ENCODE measurements at places on chromosomes 1 and 21. TPM values are rescaled to one million over a fixed set of nuclear protein-coding genes. Genes with fewer than 3 reads are reported as not detected.

Gene NOTCH2
- total RNA-seq, result 97.3 TPM

Gene ROR1
- 21.4 TPM for total RNA-seq

Gene PTGFRN
- total RNA-seq, result 31.2 TPM

Gene TRIM67
- total RNA-seq, result not detected

Gene C1orf116
- total RNA-seq, result 128 TPM

Gene DUSP23
- 71.1 TPM for total RNA-seq

Gene TSPAN2
- 6.1 TPM for total RNA-seq

Gene B3GALT2
- 6.8 TPM for total RNA-seq

Gene FBXO2
- total RNA-seq, result 11.2 TPM

GRCh38 chr1:58738876-58739275, 39.0 kb upstream of the MYSM1 start:
- DNase-seq, result no peak
- H3K4me1 ChIP-seq, result no peaks in the 10 kb centered on the region
- H3K27me3 ChIP-seq, result no peaks in the 10 kb centered on the region
- no peak overlapping the region for H3K4me3 ChIP-seq
- no peaks in the 10 kb centered on the region for H3K36me3 ChIP-seq

DNA sequence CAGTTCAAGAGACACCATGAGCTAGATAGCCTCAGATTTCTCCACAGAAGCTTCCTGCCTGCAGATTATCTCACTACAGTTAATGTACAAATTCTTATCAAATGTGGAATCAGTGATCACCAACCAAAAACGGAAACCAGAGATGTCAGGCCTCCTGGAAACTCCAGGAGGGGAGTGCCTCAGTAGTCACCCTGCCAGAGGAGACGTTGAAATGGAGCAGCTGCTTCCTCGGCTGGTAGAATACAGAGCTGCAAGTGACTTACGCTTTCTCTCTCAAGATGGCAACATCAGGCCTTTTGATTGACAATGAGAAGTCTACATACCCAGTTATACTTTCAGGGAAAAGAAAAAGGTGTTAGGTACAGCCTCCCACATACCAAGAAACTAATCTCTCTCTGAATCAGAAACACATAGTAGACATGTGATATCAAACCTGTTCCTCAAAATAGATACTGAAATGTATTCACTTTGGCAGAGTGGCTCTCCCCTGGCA, 52.2 kb downstream of the ACP6 start:
- no peaks in the 10 kb centered on the region for H3K4me1 ChIP-seq
- H3K4me3 ChIP-seq, result no peak overlapping the region
- no peak overlapping the region for H3K27ac ChIP-seq

- H3K27me3 ChIP-seq, result no peaks in the 10 kb centered on the region
- H3K27ac ChIP-seq, result no peak overlapping the region
- H3K4me1 ChIP-seq, result peaks cover 20% of the 10 kb centered on the region
- H3K36me3 ChIP-seq, result peaks cover 12% of the 10 kb centered on the region
- DNase-seq, result no peak
These were observed 28.9 kb upstream of the EDN2 start for GRCh38 chr1:41513383-41513735.

DNA sequence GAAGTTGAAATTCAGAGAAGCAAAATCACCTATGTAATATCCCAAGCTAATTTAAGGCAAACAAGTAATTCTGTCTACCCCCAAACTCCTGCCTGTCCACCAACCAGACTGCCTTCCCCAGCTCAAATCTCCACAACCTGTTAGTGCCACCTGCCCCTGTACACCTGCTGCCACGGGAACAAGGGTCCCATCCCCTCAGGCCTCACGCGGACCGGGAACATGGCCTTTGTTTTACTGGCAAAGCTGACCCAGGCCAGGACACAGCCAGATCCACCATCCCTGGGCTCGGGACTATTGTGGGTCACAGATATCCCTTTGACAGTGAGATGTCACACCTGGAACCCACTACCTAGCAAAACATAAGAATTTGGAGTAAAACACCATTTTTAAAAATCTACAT, 139.3 kb upstream of the SGIP1 start:
- no peaks in the 10 kb centered on the region for H3K4me1 ChIP-seq
- H3K27ac ChIP-seq, result no peak overlapping the region
- H3K4me3 ChIP-seq, result no peak overlapping the region
- no peaks in the 10 kb centered on the region for H3K36me3 ChIP-seq
- no peaks in the 10 kb centered on the region for H3K27me3 ChIP-seq

- no peaks in the 10 kb centered on the region for H3K4me1 ChIP-seq
- H3K36me3 ChIP-seq, result no peaks in the 10 kb centered on the region
- no peaks in the 10 kb centered on the region for H3K27me3 ChIP-seq
These were observed 519.2 kb downstream of the KIF26B start for GRCh38 chr1:245673881-245674414.

DNA sequence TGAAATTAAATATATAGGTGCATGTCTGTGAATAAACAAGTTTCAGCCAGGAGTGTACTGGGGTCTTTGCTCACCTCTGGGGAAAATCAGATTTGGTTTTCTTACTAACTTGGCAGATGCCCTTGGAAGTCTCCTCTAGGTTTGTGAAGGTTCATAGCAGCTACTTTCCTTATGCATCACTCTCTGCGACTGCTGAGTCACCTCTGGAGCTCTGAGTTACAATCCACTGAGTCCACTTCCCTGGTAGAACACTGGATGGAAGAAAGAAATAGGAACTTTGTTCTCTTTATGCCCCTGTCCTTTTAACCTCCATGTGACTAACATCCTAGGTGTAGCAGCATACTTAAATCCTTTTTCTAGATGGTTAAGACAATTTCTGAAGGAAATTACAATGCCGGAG, 4.4 kb upstream of the FASLG start:
- H3K4me1 ChIP-seq, result no peaks in the 10 kb centered on the region
- no peak for DNase-seq
- H3K27ac ChIP-seq, result no peak overlapping the region
- no peaks in the 10 kb centered on the region for H3K36me3 ChIP-seq

DNA sequence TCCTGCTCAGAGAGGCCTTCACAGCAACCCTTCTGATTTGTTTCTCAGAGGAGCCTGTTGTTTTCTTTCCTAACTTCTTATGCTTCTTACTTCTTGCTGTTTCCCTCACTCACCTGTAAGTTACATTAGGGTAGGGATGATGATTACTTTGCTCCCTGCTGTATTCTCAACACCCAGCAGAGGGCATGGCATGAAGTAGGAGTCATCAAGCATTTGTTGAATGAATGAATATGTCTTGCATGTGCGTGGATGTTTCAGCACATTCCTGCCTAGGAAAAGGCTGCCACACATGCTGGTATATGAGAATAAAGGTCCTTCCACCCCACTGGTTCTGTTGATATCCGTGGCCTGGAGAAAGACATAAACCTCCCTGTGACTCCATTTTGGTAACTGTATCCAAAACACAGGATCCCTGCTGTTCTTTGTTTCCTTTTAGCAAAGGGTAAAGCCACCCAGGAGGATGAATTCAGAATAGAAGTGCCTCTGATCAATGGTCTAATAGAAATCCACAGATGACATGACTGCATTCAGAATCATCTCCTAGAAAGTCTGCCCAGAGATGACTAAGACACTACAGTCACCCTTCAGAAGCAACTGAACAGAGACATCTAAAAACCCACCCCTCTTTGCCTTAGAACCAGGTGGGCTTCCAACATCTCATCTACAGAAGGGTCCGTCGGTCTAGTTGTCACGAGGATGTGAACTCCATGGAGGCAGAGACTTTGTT, 168.8 kb downstream of the ZSCAN20 start:
- no peak overlapping the region for H3K27ac ChIP-seq
- no peaks in the 10 kb centered on the region for H3K36me3 ChIP-seq
- no peaks in the 10 kb centered on the region for H3K4me1 ChIP-seq
- no peak for DNase-seq
- no peak overlapping the region for H3K4me3 ChIP-seq

- peak; percentile 75 for DNase-seq
- H3K36me3 ChIP-seq, result peaks cover 3% of the 10 kb centered on the region
- H3K4me1 ChIP-seq, result peaks cover 22% of the 10 kb centered on the region
- no peaks in the 10 kb centered on the region for H3K27me3 ChIP-seq
These were observed 572 bp downstream of the ATP1B1 start for GRCh38 chr1:169106921-169107602.

- peaks cover 14% of the 10 kb centered on the region for H3K4me1 ChIP-seq
- H3K4me3 ChIP-seq, result no peak overlapping the region
- H3K27me3 ChIP-seq, result no peaks in the 10 kb centered on the region
- H3K27ac ChIP-seq, result no peak overlapping the region
- DNase-seq, result no peak
These were observed 381.0 kb upstream of the VAMP3 start for GRCh38 chr1:7389906-7390603.

- no peak for DNase-seq
- peak overlapping the region; percentile 67 for H3K27ac ChIP-seq
- no peaks in the 10 kb centered on the region for H3K27me3 ChIP-seq
- no peak overlapping the region for H3K4me3 ChIP-seq
- peaks cover 25% of the 10 kb centered on the region for H3K4me1 ChIP-seq
These were observed 406.5 kb downstream of the DUSP10 start for GRCh38 chr1:221335161-221336101.

DNA sequence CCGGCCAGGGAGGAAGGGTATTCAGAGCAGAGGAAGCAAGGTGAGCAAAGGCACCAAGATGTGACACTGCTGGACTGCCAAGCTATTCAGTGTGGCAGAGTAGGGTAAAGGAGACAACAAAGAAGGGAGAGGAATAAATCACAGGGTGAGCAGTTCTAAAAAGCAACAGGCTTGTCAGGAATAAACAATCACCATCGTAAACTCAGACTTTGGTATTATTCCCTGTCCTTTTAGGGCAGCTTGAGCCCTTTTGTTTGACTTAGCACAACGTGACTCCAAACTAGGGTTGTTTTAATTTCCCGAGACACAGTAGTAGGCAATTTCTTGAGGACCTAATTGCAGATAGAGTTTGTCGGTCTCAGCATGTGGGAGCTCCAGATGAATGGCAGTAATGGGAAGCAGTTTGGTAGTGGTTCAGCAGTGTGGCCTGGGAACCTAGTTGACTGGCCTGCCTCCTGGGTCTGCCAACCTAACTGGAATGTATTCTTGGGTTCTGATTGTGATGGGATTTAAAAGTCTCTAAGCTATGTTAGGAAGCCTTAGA, 4.3 kb downstream of the CR1L start:
- no peaks in the 10 kb centered on the region for H3K27me3 ChIP-seq
- no peak overlapping the region for H3K4me3 ChIP-seq
- no peak for DNase-seq
- H3K27ac ChIP-seq, result no peak overlapping the region

DNA sequence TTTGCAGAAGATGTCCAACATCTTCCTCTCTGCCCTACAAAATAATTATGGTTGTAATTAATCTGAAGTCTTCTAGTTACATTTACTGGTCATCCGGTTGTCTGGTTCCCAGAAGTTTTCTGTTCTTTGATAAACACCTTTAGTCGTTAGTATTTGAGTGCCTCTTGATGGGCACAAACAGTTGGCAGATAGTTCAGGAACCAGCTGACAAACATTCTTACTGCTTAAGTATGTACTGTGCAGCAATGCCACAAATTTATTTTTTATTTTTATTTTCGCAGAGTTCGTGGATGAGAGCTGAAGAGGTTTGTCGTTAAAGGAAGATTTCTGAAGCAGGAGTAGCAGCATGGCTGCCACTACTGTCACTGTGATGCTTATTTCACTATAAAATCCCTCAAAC, 84.7 kb downstream of the RABGAP1L start:
- H3K36me3 ChIP-seq, result peaks cover 13% of the 10 kb centered on the region
- DNase-seq, result no peak
- H3K4me3 ChIP-seq, result no peak overlapping the region
- H3K4me1 ChIP-seq, result no peaks in the 10 kb centered on the region
- H3K27me3 ChIP-seq, result no peaks in the 10 kb centered on the region

DNA sequence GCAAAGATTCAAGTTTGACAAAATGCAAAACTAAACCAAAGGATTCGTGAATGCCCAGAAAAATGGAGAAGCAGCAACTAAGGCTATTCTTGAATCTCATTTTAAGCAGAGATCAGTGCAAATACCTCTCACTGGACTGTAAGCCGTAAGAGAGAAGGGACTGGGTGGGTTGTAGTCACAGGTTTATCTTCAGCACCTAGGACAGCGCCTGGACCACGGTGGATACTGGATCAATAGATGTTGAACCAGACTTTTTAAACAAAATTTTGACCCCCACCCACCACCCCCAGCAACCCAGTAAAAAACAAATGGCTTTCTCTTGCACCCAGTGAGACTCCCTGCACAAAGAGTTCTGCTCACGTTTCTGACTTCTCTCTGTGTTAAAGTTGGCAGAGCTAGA, 347.1 kb downstream of the AJAP1 start:
- peaks cover 4% of the 10 kb centered on the region for H3K27me3 ChIP-seq
- H3K27ac ChIP-seq, result no peak overlapping the region
- no peak for DNase-seq
- no peak overlapping the region for H3K4me3 ChIP-seq
- no peaks in the 10 kb centered on the region for H3K4me1 ChIP-seq
- H3K36me3 ChIP-seq, result no peaks in the 10 kb centered on the region

DNA sequence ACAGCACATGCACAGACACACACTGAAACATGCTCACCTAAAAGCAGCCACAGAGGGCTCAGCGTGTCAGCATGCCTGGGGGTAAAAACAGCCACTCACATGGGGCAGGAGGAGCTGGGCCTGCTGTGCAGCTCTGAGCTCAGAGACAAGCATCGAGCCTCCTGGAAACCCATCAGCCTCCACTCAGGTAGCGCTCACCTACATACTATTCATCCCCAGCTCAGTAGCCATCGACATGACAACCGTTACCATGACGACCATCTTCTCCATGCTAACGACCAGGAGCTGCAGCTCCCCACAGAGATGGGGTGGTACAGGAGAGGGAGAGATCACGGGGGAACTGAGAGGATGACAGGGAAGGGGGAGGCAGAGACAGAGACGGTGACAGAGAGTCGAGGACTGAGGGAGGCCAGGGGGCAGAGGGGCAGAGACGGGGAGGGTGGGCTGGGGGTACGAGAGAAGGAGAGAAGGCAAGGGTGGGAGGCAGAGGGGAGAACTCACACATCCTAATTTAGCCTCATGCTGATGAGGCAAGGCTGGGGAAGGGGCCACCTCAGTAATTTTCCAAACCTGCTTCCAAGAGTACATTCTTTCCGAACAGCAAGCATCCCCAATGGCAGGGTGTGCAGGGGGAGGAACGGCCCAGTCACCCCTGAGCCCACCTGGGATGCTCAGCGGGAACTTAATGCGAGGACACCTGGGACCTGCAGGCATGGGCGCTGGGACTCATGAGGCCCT, 28.4 kb downstream of the SDC3 start:
- peaks cover 17% of the 10 kb centered on the region for H3K4me1 ChIP-seq
- H3K4me3 ChIP-seq, result no peak overlapping the region
- DNase-seq, result no peak
- H3K27me3 ChIP-seq, result no peaks in the 10 kb centered on the region
- H3K36me3 ChIP-seq, result no peaks in the 10 kb centered on the region
- no peak overlapping the region for H3K27ac ChIP-seq

GRCh38 chr1:27569506-27570291, 34.2 kb downstream of the AHDC1 start:
- peaks cover 85% of the 10 kb centered on the region for H3K4me1 ChIP-seq
- H3K36me3 ChIP-seq, result no peaks in the 10 kb centered on the region
- DNase-seq, result no peak
- H3K27me3 ChIP-seq, result no peaks in the 10 kb centered on the region
- peak overlapping the region; percentile 68 for H3K27ac ChIP-seq

DNA sequence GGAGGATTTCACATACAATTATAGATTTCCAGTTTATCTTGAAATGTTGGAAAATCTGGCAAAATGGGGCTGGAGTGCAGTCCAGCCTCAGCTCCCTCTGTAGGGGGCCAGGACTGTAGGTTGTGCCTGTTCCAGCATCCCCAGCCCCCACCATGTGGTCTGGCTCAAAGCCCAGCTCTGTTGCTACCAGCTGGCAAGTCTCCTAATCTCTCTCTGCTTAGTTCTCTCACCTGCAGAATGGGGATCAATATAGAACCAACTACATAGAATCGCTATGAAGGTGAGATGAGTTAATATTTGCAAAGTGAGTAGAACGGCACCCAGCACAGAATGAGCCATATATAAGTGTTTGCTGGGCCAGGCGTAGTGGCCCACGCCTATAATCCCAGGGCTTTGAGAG, 50.0 kb upstream of the TARDBP start:
- H3K36me3 ChIP-seq, result no peaks in the 10 kb centered on the region
- no peaks in the 10 kb centered on the region for H3K27me3 ChIP-seq
- H3K4me1 ChIP-seq, result peaks cover 13% of the 10 kb centered on the region
- DNase-seq, result no peak
- no peak overlapping the region for H3K27ac ChIP-seq
